H7 (cell line): ENCODE measurements at places on chromosomes 2 and 18.

GRCh38 chr2:150653351-150653750, 165.9 kb upstream of the RND3 start:
- DNase-seq = no peak

GRCh38 chr2:69797836-69798289, 31.6 kb upstream of the GMCL1 start:
- DNase-seq = no peak

DNA sequence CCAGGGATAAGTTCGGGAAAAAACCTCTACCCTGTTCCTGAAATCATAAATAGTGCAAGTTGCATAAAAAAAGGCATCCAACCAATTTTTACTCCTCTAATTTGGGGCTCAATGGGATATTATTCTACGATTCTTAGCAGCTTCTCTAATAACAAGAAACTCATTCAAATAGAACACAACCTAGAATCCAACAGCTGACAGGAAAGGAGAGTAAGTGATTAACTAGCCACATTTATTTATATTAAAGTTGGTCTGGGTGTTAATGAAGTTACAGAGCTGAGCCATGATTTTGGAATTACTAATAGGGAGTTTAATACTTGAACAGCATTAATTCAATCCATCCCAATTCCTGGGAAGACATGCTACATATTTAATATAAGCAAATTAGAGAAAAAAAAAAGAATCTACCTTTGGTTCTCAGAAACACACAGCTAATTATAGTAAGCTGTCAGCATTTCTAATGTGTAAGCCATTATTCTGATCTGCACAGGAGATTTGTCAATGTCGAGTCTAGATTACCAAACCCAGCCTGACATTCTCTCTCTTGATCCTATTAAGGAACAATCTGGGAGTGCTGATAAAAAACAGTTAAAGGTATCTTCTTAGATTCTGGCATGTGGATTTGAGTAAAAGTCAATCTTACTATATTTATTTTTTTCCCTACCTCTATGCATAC, 267.7 kb downstream of the NBAS start:
- no peak for DNase-seq

- peak; percentile 7 for DNase-seq
Observed at GRCh38 chr2:33250417-33251029, 225.9 kb upstream of the RASGRP3 start.

GRCh38 chr18:46350598-46351159, 246.5 kb downstream of the HAUS1 start:
- DNase-seq = no peak

GRCh38 chr2:32427672-32428610, 71.1 kb downstream of the BIRC6 start:
- no peak for DNase-seq

GRCh38 chr2:170566138-170566537, 149.0 kb upstream of the SP5 start:
- DNase-seq = no peak

DNA sequence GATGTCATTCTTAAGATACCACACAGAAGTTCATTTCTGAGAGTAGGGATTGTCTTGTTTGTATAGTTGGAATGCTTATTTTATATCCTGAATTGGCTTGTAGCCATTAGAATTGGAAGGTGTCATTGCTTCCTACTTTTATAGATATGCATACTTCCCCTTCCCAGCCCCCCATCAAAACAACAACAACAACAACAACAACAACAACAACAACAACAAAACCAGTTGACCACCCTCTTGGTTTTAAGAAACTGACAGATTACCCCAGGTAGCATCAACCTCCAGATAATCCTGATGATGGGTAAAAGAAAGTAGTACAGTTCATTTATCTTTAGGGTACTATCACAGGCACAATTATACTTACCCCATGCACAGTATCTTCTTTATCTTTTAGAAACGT, 20.0 kb downstream of the PHLPP1 start:
- DNase-seq = no peak

DNA sequence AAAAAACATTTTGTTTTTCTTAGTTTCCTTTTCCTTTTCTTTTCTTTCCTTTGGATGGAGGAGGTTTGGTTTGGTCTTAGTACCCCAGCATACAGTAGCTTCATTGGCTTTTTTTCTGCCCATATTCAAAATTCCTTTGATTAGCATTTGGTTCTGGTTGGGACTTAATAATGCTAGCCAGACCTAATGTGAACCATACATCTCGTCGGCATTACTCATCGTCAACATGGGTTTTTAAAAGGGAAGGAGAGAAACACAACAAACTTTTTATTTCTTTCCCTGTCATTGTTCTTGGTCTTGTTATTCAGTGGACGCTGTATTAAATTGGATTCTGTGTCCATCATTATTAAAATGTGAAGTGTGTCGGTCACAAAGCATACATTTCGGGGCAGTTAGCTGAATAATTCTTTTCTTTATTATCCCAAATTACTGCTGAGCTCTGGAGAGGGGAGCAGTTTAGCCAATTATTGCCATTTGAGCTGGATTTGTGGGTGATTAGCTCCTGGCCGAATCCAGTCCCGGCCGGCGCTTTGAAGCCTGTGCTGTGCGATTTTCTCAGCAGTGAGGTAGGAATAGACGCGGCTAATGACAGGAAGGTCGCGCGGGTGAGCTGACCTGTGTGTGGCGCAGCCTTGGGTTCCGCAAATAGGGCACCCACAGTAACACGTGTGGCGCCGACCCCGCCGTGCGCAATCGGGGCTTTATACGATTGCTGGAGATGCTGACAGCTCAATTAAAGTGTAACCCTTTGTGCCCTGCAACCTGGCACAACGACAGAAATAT, 303.3 kb downstream of the GBX2 start:
- peak; percentile 60 for DNase-seq

GRCh38 chr2:224354632-224355211, 47.2 kb downstream of the FAM124B start:
- no peak for DNase-seq

- DNase-seq = peak; percentile 25
Observed at GRCh38 chr2:33491441-33492084, 15.1 kb downstream of the RASGRP3 start.

DNA sequence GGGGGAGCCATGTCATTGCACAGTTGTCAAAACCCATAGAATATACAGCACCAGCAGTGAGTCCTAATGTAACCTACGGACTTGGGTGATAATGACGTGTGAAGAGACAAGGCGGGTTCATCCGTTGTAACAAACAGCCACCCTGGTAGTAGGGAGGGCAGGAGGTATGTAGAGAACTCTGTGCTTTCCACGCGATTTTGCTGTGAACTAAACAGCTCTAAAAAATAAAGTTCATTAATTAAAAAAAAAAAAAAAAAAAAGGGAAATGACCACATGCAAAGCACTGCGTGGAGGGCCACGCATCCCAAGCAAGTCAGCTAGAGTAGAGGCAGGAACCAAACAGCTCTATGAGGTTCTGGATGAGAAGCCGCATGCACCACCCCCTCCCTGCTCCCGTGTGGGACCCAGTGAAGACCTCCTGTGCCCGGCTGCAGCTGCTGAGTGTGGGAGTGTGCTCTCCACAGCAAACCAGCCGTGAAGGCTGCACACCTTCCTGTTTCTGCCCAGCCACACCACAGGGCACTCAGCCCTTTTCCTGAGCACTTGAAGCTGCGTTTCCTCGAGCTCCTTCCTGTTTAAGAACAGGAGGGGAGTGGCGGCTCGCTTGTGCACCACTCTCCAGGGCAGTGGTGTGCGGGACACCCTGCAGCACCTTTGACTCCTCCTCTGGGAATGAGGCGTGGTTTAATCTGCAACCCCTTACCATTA, 65.6 kb downstream of the ODC1 start:
- DNase-seq = no peak

DNA sequence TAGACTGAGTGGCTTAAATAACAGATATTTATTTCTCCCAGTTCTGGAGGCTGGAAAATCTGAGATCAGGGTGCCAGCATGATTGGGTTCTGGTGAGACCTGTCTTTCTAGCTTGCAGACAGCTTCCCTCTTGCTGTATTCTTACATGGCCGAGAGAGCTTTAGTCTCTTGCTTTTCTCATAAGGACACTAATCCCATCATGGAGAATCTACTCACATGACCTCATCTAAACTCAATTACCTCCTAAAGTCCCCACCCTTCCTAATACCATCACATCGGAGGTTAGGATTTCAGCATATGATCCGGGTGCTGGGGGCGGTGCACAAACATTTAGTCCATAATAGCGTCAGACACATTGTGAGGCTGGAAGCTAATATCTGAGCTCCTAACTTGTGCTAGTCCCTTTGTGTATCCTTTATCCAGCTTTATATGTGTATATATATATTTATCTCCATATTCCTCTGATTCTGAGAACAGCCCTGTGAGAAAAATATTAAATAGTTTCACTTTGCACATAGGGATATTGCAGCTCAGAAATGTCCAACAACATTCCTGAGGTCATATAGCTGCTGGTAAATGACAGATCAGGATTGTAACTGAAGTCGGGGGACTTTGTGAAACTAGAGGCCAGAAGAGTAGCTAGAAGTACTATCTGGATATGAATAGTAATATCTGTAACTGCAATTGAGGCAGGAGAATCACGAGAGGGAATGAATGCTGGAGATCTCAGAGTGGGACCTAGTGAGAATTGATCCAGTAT, 28.9 kb downstream of the MARCHF4 start:
- DNase-seq = no peak

DNA sequence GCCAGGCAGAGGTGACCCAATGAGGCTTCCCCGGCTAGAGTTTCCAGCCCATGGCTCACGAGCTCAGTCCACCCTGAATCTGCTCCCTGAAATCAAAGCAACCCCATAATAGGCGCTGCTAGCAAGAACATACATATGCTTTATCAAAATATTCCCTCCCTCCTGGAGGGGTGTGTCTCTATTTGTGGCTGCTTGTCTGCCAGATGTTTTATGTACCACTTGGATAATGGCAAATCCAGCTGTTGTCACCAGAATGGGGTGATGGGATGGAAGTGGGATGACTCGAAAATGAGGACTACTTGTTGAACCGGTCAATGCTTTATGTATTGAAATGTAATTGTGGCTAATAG, 152.0 kb downstream of the GALNT14 start:
- DNase-seq = no peak

GRCh38 chr2:79513711-79514110, 860 bp downstream of the CTNNA2 start:
- DNase-seq = no peak

DNA sequence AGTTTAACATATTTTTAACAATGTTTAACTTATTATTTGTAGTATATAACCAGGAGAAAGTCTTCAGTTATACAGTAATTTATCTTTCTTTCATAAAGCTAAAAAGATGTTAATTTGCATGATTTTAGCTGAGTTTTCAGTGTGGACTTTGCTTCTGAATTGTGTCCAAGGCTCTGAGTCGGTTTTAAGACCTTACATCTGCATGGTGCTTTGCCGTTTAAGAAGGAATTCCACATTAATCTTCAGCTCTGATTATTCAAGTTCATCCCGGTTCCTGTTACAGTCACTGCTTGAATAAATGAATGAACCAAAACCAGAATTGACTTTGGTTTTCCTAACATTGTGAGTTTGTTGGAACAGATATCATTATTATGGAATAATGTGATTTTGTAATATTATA, 419.7 kb upstream of the RGPD4 start:
- no peak for DNase-seq

DNA sequence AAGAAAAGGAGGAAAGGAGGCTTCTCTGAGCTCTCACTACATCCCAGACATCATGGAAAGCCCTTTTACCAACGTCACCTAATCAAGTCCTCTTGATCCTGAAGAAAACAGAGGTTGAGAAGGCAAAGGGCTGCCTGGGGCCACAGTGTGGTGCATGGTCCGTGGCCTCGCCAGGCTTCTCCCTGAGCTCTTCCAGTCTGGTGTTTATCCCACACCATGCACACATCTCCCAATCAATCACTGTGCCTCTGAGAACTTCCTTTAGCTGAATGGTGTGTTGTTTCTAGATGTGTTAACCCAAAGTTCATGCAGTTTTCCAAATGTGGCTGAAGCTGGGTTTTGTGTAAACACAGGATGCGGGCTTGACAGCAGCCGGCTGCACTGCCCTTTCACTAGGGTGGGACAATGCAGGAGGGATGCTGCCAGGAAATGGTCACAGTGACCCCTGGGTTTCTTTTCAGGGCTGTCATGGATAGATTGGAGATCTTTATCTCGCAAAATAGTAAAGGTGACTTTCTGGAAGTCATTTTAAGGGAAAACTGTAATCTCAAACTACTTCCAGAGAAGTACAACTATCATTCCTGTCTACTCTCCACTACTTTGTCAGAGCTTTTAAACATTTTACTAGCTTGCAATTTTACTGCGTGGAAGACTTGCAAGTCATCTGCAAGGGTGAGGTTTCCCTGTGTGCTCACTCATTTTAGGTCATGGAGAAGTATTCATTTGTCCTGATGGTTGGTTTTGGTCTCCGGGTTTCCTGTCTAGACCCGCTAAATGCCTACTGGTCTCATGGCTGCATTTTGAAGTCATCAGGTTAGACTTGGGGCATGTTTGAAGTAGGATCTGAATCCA, 54.6 kb downstream of the IL1R2 start:
- DNase-seq = no peak

- peak; percentile 43 for DNase-seq
Observed at GRCh38 chr2:3602553-3603339, 7.8 kb downstream of the COLEC11 start.

GRCh38 chr18:37537868-37538525, 27.6 kb downstream of the CELF4 start:
- peak; percentile 96 for DNase-seq

DNA sequence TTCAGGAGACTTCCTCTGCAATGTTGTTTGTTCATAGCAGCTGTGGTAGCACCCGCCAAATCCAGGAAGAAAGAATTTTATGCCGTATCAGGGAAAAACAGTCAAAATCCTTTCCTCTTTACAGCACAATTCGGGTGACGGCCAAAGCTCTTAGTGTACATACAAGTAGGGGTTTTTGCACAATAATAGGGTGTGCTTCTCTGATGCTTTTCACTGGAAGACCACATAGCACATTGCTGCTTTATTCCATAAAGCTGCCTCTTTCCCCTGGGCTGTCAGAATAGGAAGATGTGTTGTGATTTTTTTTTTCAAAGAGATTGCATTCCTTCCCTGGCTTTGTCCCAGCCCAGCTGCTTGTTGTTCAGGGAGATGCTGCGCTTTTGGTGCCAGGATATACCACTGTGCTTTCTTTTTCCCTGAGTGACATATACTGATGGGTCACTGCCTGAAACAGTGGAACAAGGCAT, 27.2 kb upstream of the LANCL1 start:
- no peak for DNase-seq

DNA sequence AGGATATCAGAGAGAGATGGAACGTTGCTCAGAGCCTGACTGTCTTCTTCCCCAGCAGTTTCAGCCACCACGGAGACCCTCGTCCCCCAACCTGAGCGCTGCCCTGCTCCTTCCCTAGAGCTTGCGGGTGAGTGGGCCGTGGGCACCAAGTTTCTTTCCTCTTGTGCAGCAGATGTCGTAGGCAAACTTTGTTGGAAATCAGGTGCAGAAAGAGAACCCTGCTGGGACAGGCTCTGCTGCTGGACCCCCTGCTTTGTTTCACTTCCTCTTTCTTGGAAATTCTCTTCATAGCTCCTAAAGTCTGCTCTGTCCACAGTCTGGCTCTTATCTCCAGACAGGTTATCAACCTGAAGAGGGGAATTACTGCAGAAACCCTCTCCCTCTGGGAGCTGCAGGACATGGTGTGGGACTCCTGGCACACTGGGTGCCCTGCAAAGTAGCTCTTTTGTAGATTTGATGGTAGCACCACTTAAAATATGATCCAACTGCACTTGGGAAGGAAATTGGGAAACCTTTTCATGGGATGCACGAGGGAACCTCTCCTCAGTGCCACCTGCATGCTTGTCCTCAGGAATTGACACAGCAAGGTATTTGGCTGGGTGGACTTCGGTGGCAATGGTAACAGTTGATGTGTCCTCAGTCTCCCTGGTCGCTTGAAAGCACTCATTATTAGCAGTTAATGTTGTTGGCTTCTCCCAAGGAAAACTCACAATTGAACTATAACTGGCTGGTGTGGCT, 92.2 kb downstream of the ALPK2 start:
- no peak for DNase-seq
